ENCODE measurements at places on chromosomes 3 and 15. TPM values are rescaled to one million over a fixed set of nuclear protein-coding genes. Genes with fewer than 3 reads are reported as not detected.

EIF2B5 gene
- total RNA-seq: 39.2 TPM

CCK gene
- not detected for total RNA-seq

GOLGA6D gene
- not detected for total RNA-seq

BDH1 gene
- 20.8 TPM for total RNA-seq

MTHFS gene
- total RNA-seq: 12.5 TPM

LDHAL6B gene
- total RNA-seq: not detected

GP9 gene
- total RNA-seq: not detected

- no peak for DNase-seq
Observed at GRCh38 chr15:92050220-92050898, 196.9 kb downstream of the SLCO3A1 start.

- no peak for DNase-seq
Observed at GRCh38 chr3:69753179-69753775, 14.0 kb downstream of the MITF start.

DNA sequence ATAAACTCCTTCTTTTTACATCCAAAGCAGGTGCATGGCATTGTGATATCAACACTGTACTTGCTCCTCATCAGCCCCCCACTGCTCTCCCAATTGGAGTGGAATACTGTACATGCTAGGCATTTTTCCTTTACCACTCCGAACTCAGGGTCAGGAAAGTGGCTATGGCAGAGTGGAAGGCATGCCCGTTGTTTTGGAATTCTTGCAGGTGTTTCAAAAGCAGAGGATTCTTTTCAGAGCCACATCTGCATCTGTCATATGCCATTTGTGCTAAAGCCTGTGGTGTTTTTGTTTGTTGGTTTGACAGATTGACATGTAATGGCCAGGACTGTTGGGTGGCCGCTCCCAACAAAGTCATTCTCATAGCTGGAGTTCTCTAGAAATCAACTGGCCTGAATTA is 41.7 kb downstream of the SOX2 start:
- DNase-seq: no peak

DNA sequence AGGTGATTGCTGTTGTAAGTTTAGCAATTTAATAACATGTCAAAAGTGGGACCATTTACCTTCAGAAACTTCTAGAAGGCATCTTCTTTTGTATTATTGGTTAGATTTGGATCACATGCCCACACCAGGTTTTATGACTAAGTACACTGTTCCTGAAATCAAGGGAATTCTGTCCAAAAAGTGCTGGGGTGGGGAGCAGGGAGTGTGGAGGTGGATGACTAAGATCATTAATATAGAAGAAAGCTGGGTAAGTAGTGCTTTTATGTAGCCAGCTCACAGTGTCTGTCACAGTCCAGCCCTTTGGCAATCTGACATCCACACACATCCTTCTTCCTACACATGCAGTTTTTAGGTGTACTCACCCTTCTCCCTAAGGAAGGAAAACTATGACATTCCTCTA is 120.0 kb downstream of the TMCO5A start:
- DNase-seq: no peak

GRCh38 chr3:4979428-4980228 is at the start of gene BHLHE40:
Gene BHLHE40, plus strand, starts transcription at chr3:4979437. Its CDS starts 282 bp downstream, at chr3:4979719.
- DNase-seq: no peak

DNA sequence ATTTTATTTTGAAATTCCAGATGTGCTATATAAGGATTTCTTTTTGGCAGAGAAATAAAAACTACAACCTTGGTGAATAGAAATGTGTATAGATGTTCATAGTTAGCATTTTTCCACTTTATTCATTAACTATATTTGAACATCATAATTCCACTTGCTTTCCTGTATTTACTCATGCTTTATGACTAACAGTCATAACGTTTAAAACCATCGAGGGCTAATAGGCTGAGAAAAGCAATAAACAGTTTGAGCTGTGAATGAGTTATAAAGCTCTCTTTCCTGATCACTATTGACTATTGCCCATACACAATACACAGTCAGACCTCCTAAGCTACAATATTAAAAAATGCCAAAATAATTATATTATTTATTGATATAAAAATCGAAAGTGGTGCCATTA is 502.1 kb upstream of the RASGRP1 start:
- no peak for DNase-seq

GRCh38 chr3:127392156-127392490 is 104.3 kb upstream of the PRR20G start:
- no peak for DNase-seq

GRCh38 chr3:16831846-16832245 is 52.9 kb upstream of the PLCL2 start:
- DNase-seq: no peak

DNA sequence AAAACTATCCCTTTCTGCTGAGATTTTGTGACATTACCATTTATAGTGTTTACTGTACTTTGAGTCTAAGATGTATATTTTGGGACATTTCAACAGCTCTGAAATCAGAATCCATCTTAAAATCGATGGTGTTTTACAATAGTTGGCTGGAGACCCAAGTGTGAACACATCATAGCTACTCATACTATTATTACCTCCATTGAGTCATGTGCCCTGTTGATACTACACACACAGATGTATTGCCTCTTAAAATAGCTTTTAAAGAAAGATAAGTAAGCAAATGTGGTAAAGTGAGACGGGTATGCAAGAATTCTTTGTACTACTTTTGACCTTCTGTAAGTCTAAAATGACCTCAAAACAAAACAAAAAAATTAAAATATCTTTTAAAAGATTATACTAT is 6.7 kb downstream of the LMOD3 start:
- DNase-seq: no peak

GRCh38 chr3:123618768-123619484 is 34.1 kb upstream of the HACD2 start:
- no peak for DNase-seq
